ENCODE measurements at places on chromosomes 1 and 21.

GRCh38 chr1:42680921-42681683 is 1.1 kb upstream of the YBX1 start:
- DNase-seq, result no peak

DNA sequence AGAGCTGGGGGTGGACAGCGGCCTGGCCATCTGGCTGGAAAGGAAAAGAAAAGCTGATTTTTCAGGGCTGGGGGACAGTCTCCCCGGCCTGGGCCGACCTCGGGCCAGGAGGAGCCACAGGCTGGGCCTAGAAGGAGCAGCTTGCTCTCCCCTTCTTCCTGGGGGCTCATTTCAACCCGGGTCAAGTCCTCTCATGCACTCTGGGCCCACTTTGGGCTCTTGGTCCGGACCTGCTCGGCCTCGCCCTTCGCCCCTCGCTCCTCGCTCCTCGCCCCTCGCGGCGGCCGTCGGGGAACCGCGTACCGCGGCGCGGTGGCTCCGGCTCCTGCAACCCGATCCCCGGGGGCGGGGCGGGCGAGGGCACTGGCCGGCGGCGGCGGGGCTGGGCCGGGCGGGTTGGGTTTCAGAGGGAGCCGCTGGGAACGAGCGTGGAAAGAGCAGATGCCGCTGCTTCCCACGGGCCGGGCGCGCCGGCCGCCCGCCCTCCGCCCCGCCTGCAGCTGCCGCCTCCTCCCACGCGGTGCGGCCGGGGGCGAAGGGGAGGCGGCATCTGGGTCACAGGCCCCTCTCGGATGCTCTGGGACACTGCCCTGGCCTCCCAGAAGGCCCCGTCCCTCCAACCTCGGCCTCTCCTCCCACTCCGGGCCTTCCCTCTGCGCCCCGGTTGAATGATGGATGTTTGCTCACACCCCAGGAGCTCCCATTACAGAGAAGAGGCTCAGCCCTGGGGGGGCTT is 6.6 kb downstream of the HEYL start:
- no peak for DNase-seq

DNA sequence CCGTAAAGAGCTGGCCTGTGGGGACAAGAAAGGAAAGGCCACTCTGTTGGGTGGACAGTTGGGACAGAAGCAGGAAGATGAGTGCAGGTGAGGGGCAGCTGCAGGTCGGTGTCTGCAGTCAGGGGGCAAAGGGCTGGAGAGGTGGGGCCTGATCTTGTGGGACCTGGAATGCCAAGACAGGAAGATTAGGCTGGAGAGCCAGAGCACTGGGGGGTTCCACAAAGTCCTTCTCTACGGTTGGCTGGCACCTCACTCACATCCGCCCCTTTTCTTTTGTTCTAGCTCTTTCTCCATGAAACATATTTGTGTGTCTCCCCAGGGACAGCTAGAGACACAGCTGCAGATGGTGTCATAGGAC is 404.1 kb downstream of the PTPRU start:
- DNase-seq, result no peak

DNA sequence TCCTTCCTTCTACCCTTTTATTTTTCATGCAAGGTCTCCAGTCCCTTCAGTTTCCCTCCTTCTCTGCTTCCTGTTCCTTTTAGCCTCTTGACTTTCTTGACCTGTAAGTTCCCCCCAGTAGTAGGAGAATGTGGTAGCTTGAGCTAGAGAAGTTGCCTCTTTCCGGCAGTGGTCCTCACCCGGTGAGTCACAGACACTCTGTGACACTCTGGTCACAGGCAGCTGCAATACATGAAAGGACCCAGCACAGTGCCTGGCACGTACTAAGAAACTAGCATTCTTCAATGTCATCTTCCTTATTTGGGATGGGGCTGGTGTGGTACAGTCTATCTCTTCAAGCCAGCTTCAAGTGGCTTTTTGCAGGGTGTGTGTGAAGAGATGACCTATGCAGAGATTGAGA is 16.0 kb downstream of the PFKFB2 start:
- DNase-seq, result no peak

- DNase-seq, result no peak
These were observed 27.5 kb upstream of the CASQ2 start for GRCh38 chr1:115796036-115796435.

DNA sequence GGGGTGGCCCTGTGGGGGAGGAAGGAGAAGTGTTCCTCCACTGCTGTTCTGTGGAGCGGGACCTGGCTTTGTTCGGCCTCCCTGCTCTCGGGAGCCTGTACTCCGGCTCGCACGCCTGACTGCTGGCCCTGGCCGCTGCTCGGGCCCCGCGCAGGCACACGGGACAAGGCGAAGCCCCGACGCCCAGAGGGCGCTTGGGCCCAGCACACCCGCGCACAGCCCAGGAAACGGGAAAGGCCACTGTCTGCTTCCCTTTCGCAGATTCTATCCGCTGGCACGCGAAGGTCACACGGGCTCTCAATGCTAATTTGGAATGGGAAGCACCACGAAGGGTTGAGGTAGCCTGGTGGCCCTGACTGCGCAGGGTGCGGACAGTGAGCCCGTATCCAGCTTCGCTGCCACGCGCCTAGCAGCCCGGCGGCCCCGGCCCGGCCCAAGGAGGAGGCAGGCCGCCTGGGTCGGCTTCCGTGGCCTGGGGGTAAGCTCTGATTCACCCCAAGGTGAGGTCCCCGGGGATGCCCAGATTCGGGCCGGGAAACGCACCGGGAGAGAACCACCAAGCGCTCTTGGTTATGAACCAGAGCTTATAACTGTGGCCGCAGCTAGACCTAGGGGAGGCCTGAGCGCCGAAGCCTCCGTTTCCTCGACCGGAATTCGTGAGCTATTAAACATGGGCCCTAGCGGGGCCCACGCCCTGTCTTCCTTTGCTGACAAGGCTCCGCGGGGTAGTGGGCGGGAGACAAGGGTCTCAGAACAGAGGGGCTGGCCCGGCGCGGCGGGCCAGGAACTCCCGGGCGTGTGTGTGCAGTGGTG is 19.7 kb upstream of the TBX15 start:
- DNase-seq, result no peak

DNA sequence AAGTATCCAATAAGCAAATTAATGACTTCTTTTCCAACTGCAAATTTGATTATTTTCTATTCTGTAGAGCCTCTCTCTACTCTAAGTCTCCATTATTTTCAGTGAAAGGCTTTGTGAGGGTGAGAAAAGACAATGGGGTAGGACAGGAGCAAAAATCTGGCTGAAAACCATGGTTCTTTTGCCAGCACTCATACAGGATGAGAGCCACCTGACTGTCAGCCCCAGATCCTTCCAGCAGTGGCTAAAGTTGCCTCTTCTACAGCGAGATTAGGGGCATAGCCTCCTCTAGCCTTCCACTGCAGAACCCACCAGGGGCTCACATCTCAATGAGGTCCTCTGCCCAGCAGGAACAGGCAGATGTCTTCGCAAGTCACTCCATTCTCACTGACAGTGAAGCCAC is 23.7 kb downstream of the NMNAT2 start:
- DNase-seq, result no peak

DNA sequence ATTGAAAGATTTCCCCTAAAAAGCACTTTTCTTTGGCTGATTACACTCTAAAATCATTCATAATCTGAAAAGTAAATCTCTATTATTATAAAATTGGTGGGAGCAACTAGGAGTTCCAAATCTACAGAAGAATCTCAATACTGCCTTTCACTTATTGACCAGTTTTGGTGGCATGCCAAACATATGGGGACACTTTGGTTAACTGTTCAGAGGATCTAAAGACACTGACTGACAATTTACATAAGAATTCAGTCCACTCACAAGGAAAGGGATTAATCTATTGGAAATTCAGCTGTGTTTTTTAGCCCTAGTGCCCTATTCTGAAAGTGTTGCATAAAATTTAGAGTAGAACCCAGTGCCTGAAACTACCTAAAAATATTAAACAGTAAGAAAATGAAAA is 113.6 kb downstream of the LRRC40 start:
- no peak for DNase-seq

GRCh38 chr1:70003211-70003908 is 202.0 kb downstream of the LRRC40 start:
- no peak for DNase-seq

- DNase-seq, result no peak
These were observed 43.0 kb upstream of the TMEM61 start for GRCh38 chr1:54937469-54937868.

DNA sequence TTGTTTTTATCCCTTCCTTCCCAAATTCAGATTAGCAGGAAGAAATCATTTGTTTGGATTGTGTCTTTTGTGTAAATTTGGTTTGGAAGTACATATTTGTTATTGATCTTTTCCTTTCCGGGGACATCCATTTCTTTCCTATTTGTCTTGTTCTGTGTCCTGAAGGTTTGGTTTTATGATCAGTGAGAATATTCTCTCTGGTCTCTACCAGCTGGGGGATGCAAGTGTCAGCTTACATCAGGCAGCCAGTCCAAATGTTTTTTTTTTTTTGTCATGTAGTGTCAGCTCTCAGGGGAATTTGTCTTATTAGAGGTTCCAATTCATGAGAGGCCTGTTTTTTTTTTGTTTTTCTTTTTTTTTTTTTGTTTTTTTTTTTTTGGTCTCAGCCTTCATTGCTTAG is 479.2 kb upstream of the LRRC7 start:
- no peak for DNase-seq

- DNase-seq, result no peak
These were observed 70.3 kb downstream of the KIF1B start for GRCh38 chr1:10280439-10281350.

DNA sequence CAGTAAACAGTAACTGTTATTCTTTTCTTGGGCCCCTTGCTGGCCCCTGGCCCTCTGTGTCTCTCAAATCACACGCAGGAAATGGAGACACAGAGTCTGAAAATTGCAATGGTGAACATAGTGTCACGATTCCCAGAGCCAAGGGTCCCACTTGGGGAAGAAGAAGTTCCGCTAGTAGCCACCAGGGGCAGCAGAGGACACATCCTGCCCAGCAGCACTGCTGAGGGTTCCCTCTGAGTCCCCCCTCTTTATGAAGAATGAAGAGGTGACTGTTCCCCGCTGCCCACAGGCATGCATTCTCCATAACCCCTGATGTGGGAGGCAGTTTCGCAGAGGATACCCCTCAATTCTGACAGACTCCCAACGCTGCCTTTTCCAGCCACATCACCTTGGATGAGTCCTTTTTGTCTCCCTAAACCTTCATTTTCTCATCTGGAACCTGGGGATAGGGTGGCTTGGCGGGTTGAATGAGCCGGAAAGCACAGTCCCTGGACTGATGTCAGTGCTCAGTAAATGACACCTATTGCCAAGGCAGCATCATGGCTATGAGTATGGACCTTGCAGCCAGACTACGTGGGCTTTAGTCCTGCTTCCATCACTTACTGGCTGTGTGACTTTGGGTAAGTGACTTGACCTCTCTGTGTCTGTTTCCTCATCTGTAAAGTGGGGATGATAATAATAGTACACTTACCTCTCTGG is 238.0 kb upstream of the TMEM51 start:
- DNase-seq, result no peak

DNA sequence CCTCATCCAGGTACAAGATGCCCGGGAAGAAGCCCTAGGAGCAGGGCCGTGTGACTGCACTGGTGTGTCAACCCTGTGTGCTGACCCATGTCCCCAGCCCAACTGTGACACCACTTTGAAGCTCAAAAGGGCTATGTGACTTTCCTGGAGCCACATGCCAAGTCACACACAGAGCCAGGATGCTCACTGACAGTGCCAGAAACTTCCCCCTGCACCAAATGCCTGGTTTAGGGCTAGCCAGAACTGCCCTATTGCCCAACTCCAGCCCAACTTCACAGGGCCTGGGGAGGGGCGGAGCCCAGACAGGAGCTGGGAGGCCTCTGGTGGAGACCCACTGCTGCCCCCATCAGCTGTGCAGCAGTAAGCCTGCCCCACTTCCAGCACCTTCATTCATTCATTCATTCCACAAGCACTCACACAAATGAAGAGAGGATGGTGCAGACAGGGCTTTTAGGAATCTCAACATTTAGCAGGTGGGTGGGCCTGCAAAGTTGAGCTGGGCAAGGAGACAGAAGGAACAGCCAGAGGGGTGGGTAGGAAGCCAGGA is 36.7 kb downstream of the KCNQ4 start:
- no peak for DNase-seq

DNA sequence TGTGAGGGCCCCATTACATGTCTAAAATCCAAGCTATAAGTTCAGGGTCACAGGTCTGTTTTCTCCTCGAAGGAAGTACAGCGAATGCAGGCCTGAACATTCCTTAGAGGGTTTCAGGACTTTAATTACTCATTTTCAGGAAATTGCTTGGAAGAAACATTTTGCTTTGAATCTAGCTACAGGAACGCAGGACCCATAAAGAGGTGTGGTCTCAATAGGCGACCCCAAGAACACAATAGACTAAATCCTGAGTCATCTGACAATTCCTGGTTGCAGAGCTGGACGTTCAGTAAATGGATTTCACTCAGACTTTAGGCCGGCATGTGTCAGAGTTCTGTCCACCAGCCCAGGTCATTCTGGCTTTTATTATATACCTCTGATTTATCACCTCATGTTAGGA is 1.0 kb upstream of the ERG start:
- DNase-seq, result no peak
